GM19239 (cell line): ENCODE measurements at places on chromosomes 7 and 10.

- no peak for DNase-seq
Measured at GRCh38 chr10:77226452-77226851, 411.2 kb downstream of the KCNMA1 start.

GRCh38 chr7:140501966-140502365, 22.7 kb upstream of the MKRN1 start:
- no peak for DNase-seq

DNA sequence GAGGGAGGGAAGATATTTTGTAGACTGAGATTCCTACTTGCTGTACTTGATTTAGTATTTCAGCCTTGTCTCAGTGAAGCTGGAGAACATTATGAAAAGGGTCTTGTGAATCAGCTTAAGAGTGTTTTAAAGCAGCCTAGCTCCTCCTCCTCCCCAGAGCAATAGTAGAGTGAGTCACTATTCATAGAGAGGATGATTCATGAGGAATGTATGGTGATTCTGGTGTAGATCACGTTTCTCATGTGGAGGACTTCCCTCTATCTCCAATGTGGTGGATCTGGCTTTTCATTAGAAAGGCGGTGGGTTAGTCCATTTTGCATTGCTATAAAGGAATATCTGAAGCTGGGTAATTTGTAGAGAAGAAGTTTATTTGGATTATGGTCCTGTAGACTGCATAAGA, 340.1 kb upstream of the CHRM2 start:
- DNase-seq = no peak

DNA sequence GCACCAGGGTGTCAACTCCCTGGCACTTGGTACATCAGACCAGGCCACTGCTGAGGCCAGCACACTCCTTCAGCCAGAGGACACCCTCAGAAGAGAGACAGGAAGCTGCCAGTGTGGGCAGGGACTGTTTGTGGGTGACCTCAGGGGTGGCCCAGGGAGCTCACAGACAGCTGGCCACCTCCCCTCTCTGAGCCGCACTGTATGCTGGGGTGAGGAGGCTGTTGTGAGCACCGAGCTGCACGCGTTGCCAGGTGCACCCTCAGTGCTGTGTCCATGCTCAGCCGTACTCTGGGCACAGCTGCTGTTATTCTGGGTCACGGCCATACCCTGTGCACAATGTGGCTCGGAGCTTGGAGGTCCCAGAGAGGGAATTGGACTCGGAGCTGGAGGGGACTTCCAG, 61.5 kb upstream of the NANOS1 start:
- DNase-seq = no peak

DNA sequence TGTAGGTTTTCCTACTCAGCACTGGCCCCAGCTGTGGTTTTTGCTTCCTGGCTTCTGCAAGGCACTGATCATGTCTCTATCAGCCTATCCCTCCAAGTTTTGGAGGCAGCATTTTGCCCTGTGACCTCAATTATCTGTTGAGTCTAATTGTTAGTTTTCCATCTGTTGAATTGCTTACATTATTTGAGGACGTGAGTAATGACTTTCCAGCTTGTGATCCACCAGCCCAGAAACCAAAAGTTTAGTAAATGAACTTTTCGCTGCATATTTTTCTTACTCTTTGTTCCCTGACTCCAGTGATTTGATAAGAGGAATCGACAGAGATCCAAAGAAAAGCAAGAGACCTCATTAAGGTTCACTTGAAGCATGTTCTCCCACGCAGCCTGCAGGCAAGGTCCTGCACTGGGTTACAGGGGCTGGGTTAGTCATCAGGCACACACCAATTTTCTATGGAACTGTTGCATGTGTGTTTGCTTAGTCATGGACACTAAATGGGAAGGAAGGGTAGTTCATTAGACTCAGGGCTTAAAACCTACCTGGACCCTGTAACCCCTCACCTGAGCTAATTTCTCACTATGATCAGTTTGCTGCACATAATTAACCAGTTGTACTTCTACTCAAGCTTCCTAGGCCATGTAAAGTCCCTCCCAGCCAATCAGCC, 57.2 kb downstream of the AKR1E2 start:
- DNase-seq = no peak

DNA sequence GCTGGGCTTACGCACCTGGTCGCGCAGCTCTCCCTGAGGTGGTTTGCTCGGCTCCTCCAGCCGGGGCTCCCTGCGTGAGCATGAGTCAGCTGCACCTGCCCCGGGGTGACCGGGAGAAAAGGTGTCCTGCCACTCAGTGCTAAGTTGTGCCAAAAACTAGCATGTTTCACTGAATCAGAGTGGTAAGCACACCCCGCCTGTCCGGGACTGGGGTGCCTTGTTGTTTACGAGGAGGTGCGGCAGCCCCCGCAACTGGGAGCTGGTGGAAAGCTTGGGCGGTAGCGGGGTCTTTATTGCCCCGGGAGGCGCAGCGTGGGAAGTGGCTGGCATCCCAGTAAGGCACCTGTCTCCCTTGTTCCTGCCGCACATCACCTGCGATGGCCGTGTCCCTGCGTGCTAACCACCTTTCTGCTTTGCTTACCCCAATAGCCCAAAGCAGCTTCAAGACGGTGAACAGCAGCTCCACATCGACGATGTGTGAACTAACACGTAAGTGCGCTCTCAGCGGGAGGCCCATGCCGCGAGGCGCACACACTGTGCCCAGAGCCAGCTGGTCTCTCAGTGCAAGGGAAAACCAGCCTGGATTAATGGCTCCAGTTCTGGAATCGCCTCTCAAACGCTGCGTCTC, 506.6 kb upstream of the FOXK1 start:
- no peak for DNase-seq

GRCh38 chr10:86003201-86003621, 363.4 kb downstream of the GRID1 start:
- no peak for DNase-seq

DNA sequence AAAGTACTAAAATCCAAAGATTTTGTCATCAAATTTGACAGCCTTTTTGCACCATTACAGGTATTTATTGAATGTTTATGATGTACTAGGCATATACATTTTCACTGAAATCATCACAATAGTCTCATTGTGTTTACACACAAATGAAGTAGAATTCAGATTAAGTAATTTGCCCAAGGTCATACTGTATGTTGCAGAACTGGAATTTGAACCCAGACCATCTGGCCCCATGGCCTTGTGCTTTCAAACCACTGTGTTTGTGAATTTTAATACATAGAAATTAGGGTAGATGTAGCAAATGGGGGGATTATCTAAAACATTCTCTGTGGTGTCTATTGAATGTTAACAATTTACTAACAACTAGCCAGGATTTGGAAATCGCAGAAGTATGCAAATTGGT, 94.8 kb downstream of the POLL start:
- no peak for DNase-seq

- no peak for DNase-seq
Measured at GRCh38 chr10:103881416-103882284, 26.3 kb upstream of the SH3PXD2A start.
